ENCODE measurements at places on chromosomes 13 and 19. TPM values are rescaled to one million over a fixed set of nuclear protein-coding genes. Genes with fewer than 3 reads are reported as not detected.

The SYT5 gene
- polyA plus RNA-seq = not detected

The ADAMTSL5 gene
- polyA plus RNA-seq = 10.9 TPM

The ZNF575 gene
- 1.0 TPM for polyA plus RNA-seq

The SBK3 gene
- polyA plus RNA-seq = 0.09 TPM

The MRPL54 gene
- polyA plus RNA-seq = 83.8 TPM

The RFPL4AL1 gene
- not detected for polyA plus RNA-seq

The ZNF345 gene
- 2.0 TPM for polyA plus RNA-seq

The GPR183 gene
- 2.2 TPM for polyA plus RNA-seq

The PDX1 gene
- not detected for polyA plus RNA-seq

The CYP4F22 gene
- 4.4 TPM for polyA plus RNA-seq

The TBXA2R gene
- 0.64 TPM for polyA plus RNA-seq

The ZNF260 gene
- polyA plus RNA-seq = 2.7 TPM

The TMEM145 gene
- 0.08 TPM for polyA plus RNA-seq

The CYP4F3 gene
- polyA plus RNA-seq = 17.1 TPM

The ATP4A gene
- polyA plus RNA-seq = 0.12 TPM

The FOSB gene
- polyA plus RNA-seq = 13.8 TPM

The MBD3L1 gene
- polyA plus RNA-seq = not detected

The CCNA1 gene
- polyA plus RNA-seq = 0.18 TPM

The APOC1 gene
- 2.2 TPM for polyA plus RNA-seq

The APC2 gene
- 0.02 TPM for polyA plus RNA-seq

The CCDC106 gene
- polyA plus RNA-seq = 9.1 TPM

The FUT3 gene
- polyA plus RNA-seq = 121 TPM

The RXFP2 gene
- not detected for polyA plus RNA-seq

The SIGLEC8 gene
- 0.16 TPM for polyA plus RNA-seq

The ZNF610 gene
- 0.43 TPM for polyA plus RNA-seq

The MCEMP1 gene
- polyA plus RNA-seq = 0.09 TPM

The TSKS gene
- polyA plus RNA-seq = 0.55 TPM

The KIR2DL3 gene
- not detected for polyA plus RNA-seq

The ADGRE3 gene
- not detected for polyA plus RNA-seq

The GAPDHS gene
- not detected for polyA plus RNA-seq

The PEAK3 gene
- polyA plus RNA-seq = 0.06 TPM

The CCDC8 gene
- 0.28 TPM for polyA plus RNA-seq

The ACER1 gene
- polyA plus RNA-seq = 7.4 TPM

The C19orf81 gene
- not detected for polyA plus RNA-seq

The COX7A1 gene
- 17.3 TPM for polyA plus RNA-seq

The LYPD5 gene
- 3.8 TPM for polyA plus RNA-seq

The CACNG8 gene
- polyA plus RNA-seq = 0.04 TPM

The ZNF665 gene
- polyA plus RNA-seq = 1.1 TPM

The THAP8 gene
- polyA plus RNA-seq = 4.3 TPM

The DHDH gene
- polyA plus RNA-seq = 0.57 TPM

The KIR3DL2 gene
- polyA plus RNA-seq = not detected

The SLITRK1 gene
- polyA plus RNA-seq = not detected

The LCP1 gene
- 7.6 TPM for polyA plus RNA-seq

The LIM2 gene
- not detected for polyA plus RNA-seq

The TMEM86B gene
- 2.3 TPM for polyA plus RNA-seq

The FIZ1 gene
- polyA plus RNA-seq = 10.9 TPM

The SHISA2 gene
- 0.06 TPM for polyA plus RNA-seq

The KLK2 gene
- polyA plus RNA-seq = not detected

The THSD1 gene
- polyA plus RNA-seq = 1.4 TPM

The CNFN gene
- 5,144 TPM for polyA plus RNA-seq

The ZNF428 gene
- polyA plus RNA-seq = 20.4 TPM

The BRCA2 gene
- polyA plus RNA-seq = 1.4 TPM

The C19orf53 gene
- polyA plus RNA-seq = 135 TPM

Data from esophagus (tissue), 2 donors.